ENCODE measurements at places on chromosomes 5 and 9.

DNA sequence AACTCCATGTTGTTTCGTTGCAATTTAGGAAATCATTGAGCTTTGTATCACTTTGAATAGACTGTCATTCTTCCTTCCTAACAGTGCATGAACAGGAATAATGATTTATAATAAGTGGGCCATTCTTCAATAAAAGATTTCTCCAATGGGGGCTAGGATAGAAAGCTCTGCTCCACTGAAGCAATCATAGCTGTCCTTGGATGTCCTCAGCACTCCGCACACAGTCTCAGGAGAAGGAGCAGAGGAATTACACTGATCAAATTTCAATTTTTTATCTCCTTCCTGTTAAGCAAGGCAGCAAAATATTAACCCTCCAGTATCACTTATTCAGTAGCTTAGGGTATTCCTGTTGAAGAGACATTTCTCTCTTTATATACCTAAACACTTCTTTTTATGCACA, 532.7 kb upstream of the ST8SIA4 start:
- DNase-seq, result no peak

DNA sequence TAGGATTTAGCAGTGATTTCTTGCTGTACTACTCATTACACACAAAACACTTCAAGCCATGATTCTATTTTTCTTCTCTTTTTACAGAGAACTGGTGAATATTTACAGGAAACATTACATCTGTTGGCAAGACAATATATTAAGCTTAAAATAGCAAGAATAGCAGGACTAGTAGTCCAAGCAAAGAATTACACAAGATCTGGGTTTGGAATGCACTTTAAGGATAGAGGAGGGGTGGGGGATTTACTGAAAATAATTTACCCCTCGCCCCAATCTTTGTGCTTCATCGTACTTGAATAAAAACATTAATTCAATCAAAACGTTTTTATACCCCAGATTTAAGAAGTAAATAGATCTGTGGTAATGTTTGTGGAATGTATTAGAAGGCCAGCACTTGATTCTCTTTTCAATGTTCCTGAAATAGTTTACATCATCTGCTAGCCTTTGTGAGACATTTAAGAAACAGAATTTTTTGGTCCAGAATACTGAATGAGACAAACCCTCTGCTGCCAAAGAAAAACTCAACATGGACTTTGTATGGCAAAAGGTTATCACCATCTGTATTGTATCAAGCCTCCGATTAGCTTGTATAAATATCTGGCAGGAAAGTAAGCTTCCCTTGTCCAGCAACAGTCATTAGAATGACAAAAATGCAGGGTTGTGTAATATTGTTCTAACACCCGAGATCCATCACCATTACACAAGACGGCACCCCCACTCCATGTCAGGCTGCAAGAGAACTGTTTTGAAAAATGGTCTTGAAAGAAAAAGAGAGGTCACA, 23.8 kb downstream of the SVEP1 start:
- DNase-seq, result no peak

- peak; percentile 62 for DNase-seq
These were observed at the start of gene SMIM3 for GRCh38 chr5:150778517-150779396. TSS of gene SMIM3 (plus strand) at chr5:150778757. CDS start at chr5:150795441, 16,684 bp downstream.

- DNase-seq, result no peak
These were observed 161.1 kb downstream of the CSNK1G3 start for GRCh38 chr5:123673107-123673506.

DNA sequence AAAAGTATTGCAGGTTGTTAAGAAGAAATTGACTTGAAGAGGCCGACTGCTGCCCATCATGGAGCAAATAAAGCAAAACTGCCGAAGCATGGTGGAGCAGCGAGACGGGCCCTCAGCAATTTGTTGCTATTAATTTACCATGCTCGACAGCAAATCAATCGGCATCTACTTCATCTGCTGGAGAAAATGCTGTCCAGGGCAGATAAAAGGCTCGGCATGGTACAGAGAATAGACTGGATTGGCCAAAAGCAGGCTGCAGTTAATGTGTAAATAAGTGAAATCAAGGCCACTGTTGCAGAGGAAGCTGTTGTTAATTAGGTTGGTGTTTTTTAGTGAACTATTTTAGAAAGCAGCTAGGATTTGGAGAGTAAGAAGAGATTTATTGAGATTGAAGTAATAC, 8.3 kb downstream of the TLE4 start:
- no peak for DNase-seq

DNA sequence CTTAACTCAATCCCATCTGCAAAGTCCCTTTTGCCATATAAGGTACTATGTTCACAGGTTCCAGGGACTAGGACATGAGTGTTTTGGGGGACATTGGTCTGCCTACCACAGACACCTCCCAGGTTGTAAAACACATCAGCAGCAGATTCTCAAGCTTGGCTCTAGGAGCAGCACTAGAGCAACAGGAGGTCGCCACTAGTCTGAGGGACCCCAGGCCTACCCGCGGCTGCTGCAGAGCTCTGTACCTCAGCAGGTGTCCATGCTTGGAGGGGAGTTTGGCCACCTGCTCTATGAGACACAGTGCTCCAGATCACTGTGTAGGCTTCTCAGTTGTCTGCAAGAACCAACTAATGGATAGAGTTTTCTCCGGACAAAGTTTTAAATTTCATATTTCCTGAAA, 262.2 kb upstream of the ARRDC3 start:
- DNase-seq, result no peak

DNA sequence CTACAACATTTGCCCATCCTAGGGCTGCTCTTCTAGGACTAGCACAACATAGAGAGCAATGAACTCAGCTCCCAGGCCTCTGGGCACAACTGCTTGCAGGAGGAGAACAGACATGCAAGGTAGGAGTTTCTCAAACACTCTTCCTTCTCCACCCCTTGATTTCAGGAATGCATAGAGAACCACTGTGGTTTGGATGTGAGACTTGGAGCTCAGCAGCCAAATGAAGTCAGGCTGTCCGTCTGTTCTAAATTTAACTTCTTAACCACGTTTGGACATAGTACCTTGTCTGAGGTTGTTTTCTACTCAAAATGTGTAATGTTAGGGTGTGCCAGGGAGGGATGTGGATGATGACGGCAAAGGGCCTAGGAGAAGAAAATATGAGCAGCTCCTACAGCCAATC, 515.1 kb upstream of the TNC start:
- DNase-seq, result no peak

DNA sequence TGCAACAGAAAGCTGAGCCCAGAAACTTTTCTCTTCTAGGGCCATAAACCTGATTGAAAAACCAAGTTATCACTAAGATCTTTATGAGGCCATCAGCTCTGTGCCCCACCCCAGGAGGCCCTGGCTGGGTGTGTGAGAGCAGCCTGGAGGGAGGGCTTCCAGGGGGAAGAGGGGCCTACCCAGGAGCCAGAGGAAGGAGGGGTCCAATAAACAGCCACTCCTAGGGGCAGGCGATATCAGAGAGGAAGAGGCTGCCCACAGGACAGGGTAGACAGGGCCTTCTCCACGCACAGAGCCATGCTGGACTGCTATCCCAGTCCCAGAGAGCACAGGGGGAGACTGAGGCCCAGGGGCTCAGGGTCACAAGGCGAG, 4.5 kb upstream of the CDX1 start:
- DNase-seq, result no peak

- DNase-seq, result no peak
These were observed 8.9 kb downstream of the CXCL14 start for GRCh38 chr5:135569755-135570452.
